ENCODE measurements at places on chromosomes 5 and 9.

DNA sequence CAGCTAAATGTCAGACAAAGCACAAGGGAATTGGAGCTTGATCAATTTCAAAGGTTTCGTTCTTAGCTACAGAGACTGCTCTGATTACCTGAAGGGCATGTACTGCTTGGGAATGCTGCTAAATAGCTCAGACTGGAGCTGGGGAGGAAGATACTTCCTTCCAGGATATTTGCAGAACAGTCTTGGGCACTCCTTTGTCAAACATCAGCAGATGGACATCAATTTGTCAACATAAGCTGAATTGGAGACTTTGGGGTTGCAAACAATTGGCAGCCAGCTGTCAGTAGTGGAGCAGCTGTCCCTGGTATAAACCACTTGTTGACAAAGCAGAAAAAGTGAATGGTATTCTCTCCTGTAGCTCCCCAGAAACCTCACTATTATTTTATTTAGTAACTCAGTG is 182.0 kb downstream of the CCDC192 start:
- DNase-seq = peak; percentile 30

GRCh38 chr9:3001311-3001710 is 157.4 kb upstream of the PUM3 start:
- DNase-seq = no peak

DNA sequence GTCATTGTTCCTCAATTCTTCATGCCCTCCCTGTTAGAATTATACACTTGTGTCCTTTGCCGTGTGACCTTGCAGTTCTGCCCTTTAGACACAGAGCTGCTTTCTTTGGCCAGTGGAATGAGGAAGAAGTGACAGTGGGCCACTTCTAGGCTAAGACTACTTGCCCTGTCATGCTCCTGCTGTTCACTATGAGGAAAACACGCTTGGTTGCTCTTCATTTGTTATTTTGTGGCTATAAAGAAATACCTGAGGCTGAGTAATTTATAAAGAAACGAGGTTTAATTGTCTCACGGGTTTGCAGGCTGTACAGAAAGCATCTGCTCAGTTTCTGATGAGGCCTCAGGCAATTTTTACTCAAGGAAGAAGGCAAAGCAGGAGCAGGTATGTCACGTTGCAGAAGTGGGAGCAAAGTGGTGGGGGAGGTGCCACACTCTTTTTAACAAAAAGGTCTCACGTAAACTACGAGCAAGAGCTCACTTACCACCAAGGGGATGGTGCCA is 279.1 kb upstream of the DMAC1 start:
- DNase-seq = no peak

- DNase-seq = no peak
Observed at GRCh38 chr9:20355022-20355421, 267.3 kb downstream of the MLLT3 start.

- no peak for DNase-seq
Observed at GRCh38 chr5:90263102-90263820, 146.3 kb downstream of the CETN3 start.

GRCh38 chr9:38700695-38701094 is 19.2 kb downstream of the FAM240B start:
- DNase-seq = no peak

GRCh38 chr9:97529363-97530076 is 28.1 kb downstream of the TMOD1 start:
- no peak for DNase-seq

DNA sequence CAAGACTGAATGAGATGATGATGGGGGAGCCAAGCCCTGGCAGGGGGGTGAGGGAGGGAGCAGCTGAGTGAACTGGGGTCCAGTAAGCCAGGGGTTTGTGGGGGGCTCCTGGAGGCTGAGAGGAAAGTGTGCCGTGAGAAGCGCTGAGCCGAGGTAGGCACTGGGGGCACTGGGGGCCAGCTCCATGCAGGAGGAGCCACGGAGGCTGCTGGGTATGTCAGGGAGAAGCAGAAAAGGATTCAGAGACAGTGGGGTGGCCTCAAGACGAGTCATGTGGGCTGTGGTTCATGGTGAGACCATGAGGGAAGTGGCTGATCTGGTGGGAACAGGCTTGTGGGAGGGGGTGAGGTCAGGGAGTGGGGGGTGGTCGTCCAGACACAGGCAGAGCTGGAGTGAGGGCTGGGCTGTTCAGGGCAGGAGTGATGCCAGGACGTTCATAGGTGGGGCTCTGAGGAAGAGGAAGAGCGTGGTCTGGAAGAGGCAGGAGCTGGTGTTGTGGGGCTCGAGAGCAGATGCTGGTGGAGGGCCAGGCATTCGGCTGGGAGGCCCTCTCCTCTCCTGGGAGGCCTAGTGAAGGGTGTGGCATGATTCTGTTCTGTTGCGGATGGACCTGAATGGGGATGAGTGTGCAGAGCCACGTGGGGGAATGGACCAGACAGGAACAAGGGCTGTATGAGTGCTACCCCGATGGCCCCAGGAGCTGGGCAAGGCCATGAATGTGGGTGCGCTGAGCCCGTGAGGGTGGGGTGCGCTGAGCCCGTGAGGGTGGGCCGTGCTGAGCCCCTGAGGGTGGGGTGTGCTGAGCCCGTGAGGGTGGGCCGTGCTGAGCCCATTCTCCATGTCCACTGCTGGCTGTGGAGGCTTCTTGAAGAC is 92.7 kb upstream of the CACNA1B start:
- DNase-seq = no peak

- DNase-seq = no peak
Observed at GRCh38 chr9:129610213-129610472, 10.8 kb downstream of the C9orf50 start.

DNA sequence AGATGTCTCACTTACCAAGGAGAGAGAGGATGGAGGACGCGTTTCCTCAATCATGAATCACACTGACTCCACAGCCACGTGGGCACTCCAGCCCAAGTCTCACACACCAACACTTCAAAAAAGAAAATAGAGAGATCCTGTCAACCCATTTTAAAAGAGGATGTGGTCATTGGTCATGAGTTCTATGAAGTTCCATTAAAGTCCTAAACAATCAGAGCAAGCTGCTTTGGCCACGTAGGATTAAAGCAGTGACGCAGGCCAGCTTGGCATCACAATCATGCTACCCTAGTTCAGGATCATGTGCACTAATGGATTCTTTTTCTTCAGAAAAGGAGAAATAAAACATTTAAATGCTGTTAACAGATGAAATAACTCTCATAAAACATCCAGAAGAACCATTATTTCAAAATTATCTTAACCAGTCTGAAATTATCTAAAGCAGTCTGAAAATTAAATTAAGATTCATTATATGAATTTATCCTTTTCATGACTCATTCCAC is 108.1 kb downstream of the SEMA5A start:
- no peak for DNase-seq

- DNase-seq = no peak
Observed at GRCh38 chr9:90946982-90947381, 145.4 kb downstream of the SYK start.

DNA sequence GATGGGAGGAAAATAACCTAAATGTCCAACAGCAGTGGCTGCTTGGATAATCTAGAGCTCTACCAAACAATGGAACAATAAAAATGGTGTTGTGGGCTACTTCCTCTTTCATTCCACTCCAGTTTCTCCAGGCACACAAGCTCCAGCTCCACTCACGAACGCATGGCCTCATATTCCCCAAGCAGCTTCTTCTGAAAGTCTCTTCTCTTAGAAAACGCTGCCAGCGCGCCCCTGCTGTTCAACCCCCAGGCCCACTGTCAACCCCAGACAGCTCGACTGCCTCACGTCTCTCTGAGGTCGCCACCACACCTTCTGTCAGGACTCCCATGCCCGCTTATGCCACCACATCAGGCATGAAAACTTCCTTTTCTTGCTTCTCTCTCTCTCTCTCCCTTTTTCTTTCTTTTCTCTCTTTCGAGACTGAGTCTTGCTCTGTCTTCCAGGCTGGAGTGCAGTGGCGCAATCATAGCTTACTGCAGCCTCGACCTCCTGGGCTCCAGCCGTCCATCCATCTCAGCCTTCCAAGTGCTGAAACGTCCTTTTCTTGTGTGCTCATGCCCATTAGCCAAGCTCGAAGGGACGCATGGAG is 16.2 kb downstream of the OR2V2 start:
- no peak for DNase-seq

- DNase-seq = no peak
Observed at GRCh38 chr9:78026947-78027346, 4.7 kb downstream of the GNAQ start.

- no peak for DNase-seq
Observed at GRCh38 chr5:174533751-174534241, 190.6 kb upstream of the MSX2 start.

- no peak for DNase-seq
Observed at GRCh38 chr9:106482733-106483132, 380.2 kb upstream of the ZNF462 start.

GRCh38 chr9:81552581-81552991 is 136.8 kb downstream of the TLE1 start:
- DNase-seq = no peak

DNA sequence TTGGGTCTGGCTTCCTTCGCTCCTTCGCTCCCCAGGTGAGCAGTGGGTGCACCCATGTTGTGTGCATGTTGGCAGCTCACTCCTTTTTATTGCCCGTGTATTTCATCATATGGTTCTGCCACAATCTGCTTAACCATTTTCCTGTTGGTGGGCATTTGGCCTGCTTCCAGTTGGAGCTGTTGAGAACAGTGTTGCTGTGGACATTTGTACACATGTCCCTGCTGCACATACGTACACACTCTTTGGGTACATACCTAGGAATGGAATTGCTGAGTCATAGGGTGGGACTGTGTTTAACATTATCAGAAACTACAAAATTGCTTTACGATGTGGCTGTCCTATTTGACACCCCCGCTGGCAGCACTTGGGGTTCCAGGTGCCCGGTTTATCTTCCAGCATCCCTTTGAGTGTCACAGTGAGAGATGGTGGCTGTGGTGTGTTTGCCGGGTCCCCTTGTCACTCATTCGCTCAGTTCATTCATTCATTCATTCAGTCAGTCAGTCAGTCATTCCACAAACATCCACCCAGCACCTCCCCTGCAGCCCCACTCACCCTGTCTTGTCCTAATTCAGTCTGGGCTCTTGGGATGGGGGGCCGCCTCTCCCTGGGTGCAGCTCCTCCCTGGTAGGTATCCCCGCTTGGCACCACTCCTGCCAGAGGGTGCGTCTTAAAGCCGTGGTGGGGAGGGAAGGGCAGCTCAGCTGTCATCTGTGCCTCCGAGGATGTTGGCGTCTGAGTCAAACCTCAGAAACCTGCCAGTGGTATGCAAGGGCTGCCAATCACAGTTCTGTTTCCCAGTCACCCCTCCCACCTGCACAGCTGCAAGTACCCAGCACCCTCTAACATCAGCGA is 7.9 kb upstream of the FIBCD1 start:
- no peak for DNase-seq

DNA sequence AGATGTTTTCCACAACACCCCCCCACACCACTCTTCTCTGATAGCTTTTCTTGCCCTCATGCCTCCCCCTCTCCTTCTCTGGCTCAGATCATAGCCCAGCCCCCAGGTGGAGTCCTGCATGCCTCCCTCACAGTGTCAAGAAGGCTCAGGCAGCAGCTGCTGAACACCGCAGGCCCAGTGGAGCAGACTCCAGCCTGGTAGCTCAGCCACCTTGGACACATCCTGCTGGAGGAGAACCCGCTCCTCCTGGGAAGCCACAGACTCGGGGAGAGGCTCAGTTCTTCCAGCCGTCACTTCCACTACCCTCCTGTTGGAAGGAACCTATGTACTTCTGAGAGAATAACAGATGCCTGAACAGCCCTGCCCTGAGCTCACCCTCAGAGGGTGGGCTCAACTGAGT is 143.4 kb downstream of the SPOCK1 start:
- no peak for DNase-seq

DNA sequence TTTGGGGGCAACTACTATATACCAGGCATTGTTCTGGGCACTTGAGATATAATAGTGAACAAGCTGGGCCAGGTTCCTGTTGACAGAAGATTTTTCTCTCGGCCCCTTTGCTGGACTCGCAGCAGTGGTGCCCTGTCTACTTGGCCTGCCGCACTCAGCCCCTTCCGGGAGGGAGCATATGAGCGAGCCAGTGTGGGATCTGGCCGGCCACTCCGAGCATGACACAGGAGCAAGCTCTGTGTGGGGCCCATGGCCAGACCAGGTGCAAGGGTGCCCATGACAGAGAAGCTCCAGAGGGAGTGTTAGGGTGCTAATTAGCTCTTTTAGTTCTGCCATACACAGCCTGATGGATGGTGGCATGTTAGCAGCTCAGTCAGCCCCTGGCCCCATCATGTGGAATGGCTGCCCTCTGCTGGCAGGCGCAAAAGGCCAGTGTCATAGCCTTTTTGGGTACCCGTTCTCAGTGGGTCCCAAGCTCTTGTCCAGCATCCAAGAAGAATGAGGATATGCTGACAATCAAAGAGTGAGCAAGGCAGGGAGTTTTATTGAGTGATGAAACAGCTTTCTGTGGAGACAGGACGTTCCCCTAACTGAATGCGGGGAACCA is 9.3 kb upstream of the KIF4B start:
- DNase-seq = no peak

DNA sequence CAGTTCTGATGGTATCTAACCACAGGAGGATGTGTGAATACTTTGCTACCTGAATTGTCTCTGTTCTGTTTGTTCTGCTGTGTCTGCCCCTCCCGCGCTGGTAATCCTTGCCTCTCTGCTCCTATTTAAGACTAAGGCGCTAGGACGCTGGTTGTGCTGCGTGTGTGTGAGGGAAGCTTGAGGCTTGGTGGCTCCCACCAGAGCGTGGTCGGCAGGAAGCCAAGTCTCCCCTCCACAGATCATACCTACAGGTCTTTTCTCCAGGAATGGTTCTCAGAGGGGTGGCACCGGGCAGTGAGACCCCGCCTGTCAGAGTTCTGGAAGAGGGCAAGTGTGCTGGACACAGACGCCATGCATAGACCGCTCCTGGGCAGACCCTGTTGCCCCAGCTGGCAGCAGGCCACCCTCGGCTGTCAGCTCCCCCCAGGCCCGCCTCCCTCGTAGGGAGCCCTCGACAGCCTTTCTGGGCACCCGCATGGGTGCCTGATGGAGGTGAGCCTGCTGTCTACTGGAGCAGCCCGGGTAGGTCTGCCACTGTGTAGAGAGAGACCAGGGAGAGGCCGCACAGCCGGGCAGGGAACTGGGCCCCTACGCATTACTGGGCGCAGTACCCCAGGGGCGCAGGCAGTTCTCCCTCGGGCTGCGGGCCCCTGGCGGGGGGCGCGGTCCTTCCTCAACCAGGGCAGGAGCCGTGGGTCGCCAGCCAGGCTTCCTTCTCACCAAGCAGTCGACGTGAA is 53.4 kb upstream of the ROR2 start:
- DNase-seq = no peak

GRCh38 chr9:90508940-90509339 is 133.7 kb downstream of the DIRAS2 start:
- DNase-seq = no peak

GRCh38 chr5:151923866-151924476 is 680 bp downstream of the GLRA1 start:
- DNase-seq = peak; percentile 33

- no peak for DNase-seq
Observed at GRCh38 chr9:133580419-133580738, 28.8 kb downstream of the FAM163B start.

GRCh38 chr5:14341571-14342230 is 198.6 kb downstream of the TRIO start:
- DNase-seq = no peak

- DNase-seq = no peak
Observed at GRCh38 chr5:33816791-33817190, 75.0 kb downstream of the ADAMTS12 start.

GRCh38 chr5:170289121-170289520 is 8.5 kb downstream of the LCP2 start:
- no peak for DNase-seq

GRCh38 chr5:151221574-151221973 is 2.3 kb downstream of the CCDC69 start:
- no peak for DNase-seq

Data from SHP77 treated with DMSO at 0.1 percent for 48 hours (cell line).